Activated naive CD4-positive, alpha-beta T cell treated with anti-CD3 and anti-CD28 coated beads, Interleukin-2, amount 50 U/mL, for 72 hours (primary cell): ENCODE measurements at places on chromosomes 3 and 15. TPM values are rescaled to one million over a fixed set of nuclear protein-coding genes. Genes with fewer than 3 reads are reported as not detected.

Gene RTP4
- 3.6 TPM for total RNA-seq

Gene CHL1
- not detected for total RNA-seq

Gene NR1I2
- 0.82 TPM for total RNA-seq

Gene FGF12
- not detected for total RNA-seq

Gene CYFIP1
- total RNA-seq = 19.2 TPM

Gene LSAMP
- total RNA-seq = not detected

Gene DNAJB11
- 44.8 TPM for total RNA-seq

Gene TIMP4
- total RNA-seq = not detected

Gene CHAC1
- 12.9 TPM for total RNA-seq

Gene TRAIP
- total RNA-seq = 30.0 TPM

Gene PLOD2
- 4.6 TPM for total RNA-seq

Gene TP63
- 0.06 TPM for total RNA-seq

Gene RLBP1
- not detected for total RNA-seq

Gene RABL3
- 24.5 TPM for total RNA-seq

Gene RTP1
- not detected for total RNA-seq

Gene MELTF
- total RNA-seq = 11.4 TPM

Gene MAPKBP1
- 31.0 TPM for total RNA-seq

Gene FANCD2OS
- total RNA-seq = not detected

Gene ITIH1
- total RNA-seq = not detected

Gene CHST13
- not detected for total RNA-seq

Gene MESP2
- not detected for total RNA-seq

Gene CCDC54
- total RNA-seq = not detected

Gene BMF
- total RNA-seq = 11.6 TPM

Gene STAB1
- total RNA-seq = not detected

Gene UBA5
- 45.3 TPM for total RNA-seq

Gene STAC
- total RNA-seq = not detected

Gene EFCC1
- total RNA-seq = not detected

Gene GPR176
- 0.41 TPM for total RNA-seq

Gene CFAP92
- total RNA-seq = not detected

Gene IQCF5
- total RNA-seq = not detected

Gene SAMD7
- total RNA-seq = not detected

Gene THSD4
- total RNA-seq = not detected

Gene HDC
- total RNA-seq = 4.0 TPM

Gene SH2D7
- total RNA-seq = not detected

Gene REC114
- total RNA-seq = not detected

Gene SLC22A13
- 1.1 TPM for total RNA-seq

Gene CFAP100
- total RNA-seq = not detected

Gene CEMIP
- total RNA-seq = not detected

Gene PLSCR4
- not detected for total RNA-seq

Gene ATP13A4
- total RNA-seq = 6.1 TPM
